ENCODE measurements at places on chromosomes 6 and 20. TPM values are rescaled to one million over a fixed set of nuclear protein-coding genes. Genes with fewer than 3 reads are reported as not detected.

SLC22A7 gene
- total RNA-seq: not detected

PSORS1C1 gene
- 1.2 TPM for total RNA-seq

PPP1R16B gene
- 8.4 TPM for total RNA-seq

COL12A1 gene
- total RNA-seq: 314 TPM

SRF gene
- 174 TPM for total RNA-seq

ANKEF1 gene
- 1.5 TPM for total RNA-seq

CDH26 gene
- 1.3 TPM for total RNA-seq

FAM162B gene
- total RNA-seq: 8.0 TPM

SMLR1 gene
- not detected for total RNA-seq
